ENCODE measurements at places on chromosomes 13 and 19. TPM values are rescaled to one million over a fixed set of nuclear protein-coding genes. Genes with fewer than 3 reads are reported as not detected.

Gene ZNF99
- 13.2 TPM for total RNA-seq

DNA sequence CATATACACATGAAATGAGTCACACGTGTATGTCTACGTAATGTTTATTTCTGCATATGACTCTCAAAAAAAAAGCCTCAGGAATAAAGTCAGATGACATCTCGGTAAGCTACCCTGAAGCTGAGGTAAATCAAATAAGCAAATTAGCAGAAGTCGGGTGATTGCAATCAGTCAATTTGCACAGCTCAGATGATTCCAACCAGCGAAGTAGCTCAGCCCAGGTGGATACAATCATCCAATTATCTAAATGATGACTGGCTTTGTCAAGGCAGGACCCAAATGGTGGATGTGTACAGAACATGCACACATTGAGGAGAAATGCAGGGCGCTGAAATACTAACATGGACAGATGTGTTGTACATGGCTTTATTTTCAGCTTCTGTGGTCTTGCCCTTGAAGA is 148.5 kb downstream of the ZNF486 start:
- DNase-seq = no peak

- DNase-seq = no peak
These were observed 367.6 kb upstream of the PRR20A start for GRCh38 chr13:56773148-56773547.

Gene CDK8
- 15.4 TPM for total RNA-seq

DNA sequence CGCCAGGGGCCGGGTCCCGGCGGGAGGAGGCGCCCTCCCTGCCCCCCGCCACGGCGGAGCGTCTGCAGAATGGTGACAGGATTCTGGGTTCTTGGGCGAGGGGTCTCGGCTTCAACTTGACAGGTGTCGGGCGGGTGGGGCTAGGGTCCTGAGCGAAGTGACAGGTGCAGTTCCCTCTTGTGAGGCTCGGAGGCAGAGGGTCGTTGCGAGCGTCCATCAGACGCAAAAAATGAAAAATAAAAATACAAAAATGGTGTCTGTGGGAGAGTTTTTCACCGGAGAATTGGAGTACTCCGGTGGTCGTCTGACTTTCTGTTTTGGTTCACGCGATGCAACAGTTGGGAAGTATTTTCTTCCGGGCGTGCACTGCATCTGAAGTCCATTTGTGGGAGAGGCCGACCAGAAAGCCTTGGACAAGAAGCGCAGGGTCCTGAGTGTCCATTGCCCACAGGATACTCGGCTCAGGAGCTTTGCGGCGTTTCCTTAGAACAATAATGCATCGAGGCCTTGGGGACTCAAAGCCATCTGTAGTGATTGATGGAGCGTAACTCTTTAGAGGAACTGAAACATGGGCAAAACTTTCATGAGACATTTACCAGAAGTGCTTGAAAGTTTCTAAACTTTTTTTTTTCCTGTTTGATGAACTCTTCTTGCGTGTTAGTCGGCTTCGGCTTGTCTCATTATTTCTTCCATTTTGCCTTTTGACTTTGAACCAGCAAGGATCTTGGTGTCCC is 759 bp downstream of the RB1 start:
- DNase-seq = peak; percentile 62

Gene LGALS4
- total RNA-seq = not detected

- no peak for DNase-seq
These were observed 4.6 kb upstream of the DNM2 start for GRCh38 chr19:10713317-10713716.

Gene SLC10A2
- 5.1 TPM for total RNA-seq

- peak; percentile 61 for DNase-seq
These were observed 76.9 kb downstream of the FOXO1 start for GRCh38 chr13:40589285-40590109.

DNA sequence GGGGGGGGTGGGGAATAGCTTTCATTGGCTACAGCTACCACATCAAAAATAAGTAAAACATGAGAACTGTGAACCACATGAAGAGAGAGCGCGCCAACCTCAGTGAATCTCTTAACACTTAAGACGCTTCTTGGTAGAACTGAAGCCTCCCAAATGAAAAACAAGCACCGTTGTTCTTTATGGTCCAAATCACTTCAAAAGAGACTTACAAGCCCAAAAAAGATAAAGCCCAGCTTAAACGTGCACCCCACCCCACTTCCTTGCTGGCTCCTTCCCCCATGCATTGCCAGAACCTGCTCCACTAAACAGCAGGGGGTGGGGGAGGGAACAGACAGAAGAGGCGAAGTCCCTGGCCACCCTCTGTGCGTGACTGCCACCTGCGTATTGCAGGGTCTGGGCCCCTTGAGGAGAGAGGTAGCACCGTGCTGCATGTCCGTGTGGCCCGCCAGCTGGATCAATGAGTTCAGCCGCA is 479.1 kb downstream of the FOXO1 start:
- DNase-seq = no peak

- DNase-seq = no peak
These were observed 795.9 kb upstream of the PCDH9 start for GRCh38 chr13:68026077-68026476.

DNA sequence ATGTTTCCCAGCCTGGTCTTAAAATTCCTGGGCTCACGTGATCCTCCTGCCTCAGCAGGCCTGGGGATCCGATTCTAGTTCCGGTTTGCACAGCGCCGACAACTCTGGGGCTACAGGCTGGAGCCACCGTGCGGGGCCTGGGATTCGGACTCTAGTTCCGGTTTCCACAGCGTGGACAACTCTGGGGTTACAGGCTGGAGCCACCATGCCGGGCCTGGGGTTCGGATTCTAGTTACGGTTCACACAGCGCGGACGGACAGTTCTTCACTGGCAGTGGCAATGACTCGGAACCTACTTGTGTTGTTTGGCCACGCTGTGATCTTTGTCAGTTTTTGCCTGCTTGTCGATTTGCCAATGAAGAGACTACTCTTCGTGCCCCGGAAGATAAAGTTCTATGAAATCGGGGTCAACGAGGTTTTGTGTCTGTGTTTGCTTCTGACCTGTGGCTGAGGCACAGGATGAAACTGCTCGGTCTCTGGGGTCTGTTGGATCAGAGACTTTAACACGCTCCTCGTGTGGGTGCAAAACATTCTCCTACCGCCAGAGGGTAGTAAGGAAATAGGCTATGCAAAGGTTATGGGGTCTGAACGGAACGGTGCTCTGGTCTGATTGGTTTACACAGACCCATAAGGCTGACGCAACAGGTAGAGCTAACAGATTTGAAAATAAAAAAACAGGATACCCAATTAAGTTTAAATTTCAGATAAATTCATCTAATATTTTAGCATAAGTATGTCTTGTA is 12.1 kb upstream of the ZSCAN1 start:
- peak; percentile 80 for DNase-seq

DNA sequence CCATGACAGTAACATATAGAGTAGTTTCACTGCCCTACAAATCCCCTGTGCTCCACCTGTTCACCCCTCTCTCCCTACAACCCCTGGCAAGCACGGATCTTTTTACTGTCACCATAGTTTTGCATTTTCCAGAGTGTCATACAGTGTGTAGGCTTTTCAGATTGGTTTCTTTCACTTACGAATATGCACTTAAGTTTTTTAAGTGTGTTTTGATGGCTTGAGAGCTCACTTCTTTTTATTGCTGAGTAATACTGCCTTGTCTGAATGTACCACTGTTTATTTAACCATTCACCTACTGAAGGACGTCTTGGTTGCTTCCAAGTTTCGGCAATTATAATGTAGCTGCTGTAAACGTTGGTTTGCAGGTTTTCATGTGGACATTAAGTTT is 175.1 kb downstream of the ITGBL1 start:
- no peak for DNase-seq

Gene RNF17
- not detected for total RNA-seq

Gene LILRB3
- total RNA-seq = 0.96 TPM

- no peak for DNase-seq
These were observed 34.1 kb downstream of the STK24 start for GRCh38 chr13:98542568-98543377.

DNA sequence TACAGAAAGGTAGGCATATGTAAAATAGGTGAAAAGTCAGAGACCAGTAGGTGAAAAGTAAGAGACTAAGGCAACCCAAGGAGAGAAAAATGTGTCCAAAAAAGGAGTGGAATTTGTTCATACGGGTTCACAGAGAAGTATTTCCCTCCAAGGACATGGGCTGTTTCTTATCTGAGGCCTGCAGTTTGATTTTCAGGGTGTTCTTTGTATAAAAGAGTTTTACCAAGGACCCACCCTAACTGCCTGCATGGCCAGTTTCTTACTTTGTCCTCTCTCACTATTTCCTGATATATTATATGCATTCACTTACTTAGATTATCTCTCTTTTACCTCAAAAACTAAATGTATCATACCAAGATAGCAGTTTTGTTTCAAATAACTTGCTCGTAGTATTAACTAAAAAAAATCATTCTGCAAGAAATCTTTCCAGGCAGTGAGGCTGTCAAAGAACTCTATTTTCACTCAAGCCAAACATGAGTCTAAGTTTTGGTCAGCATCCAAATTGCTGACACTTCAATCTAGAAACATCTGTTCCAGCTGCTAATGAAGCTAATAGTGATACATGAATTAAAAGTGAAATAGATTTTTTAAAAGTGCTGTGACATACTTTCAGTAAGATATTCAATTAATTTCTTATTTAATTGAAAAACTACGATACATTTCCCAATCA is 141.4 kb upstream of the SGCG start:
- peak; percentile 23 for DNase-seq

Gene OVOL3
- total RNA-seq = not detected

GRCh38 chr13:41394166-41394565 is 63.2 kb upstream of the RGCC start:
- no peak for DNase-seq

GRCh38 chr13:90321281-90321931 is 1026.1 kb upstream of the MIR17HG start:
- DNase-seq = no peak

DNA sequence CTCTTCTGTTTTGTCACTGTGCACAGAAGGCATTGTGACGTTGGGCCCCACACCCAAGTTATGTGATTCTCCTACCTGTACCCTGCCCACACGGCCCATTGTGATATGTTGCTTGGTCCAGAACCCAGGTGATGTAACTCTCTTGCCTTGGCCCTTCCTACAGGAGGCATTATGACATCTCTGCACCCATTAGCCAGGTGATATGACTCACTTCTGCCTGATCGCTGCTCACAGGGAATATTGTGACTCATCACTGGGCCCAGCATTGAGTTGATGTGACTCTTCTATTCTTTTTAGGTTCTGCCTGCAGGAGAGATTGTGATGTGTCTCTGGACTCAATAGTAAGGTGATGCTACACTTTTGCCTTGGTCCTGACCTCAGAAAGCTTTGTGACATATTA is 65.4 kb upstream of the ZNF91 start:
- no peak for DNase-seq

DNA sequence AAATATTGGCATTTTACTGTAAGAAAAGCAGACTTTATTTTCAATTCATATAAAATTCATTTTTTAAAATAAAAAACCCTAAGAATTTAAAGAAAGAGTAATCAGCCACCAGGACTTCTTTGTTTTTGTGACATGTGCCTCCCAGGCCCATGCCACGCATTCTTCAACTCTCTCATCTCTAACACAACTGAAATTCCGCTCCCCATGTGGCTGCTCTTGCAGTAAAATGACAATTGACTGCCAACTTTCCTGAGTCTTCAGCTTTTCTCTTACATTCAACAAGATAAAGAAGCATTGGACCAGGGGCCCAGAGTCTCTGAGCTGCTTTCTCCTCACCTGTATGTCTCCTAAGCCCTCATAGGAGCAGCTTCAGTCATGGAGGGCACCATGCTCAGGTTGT is 372.1 kb downstream of the UQCRFS1 start:
- no peak for DNase-seq

DNA sequence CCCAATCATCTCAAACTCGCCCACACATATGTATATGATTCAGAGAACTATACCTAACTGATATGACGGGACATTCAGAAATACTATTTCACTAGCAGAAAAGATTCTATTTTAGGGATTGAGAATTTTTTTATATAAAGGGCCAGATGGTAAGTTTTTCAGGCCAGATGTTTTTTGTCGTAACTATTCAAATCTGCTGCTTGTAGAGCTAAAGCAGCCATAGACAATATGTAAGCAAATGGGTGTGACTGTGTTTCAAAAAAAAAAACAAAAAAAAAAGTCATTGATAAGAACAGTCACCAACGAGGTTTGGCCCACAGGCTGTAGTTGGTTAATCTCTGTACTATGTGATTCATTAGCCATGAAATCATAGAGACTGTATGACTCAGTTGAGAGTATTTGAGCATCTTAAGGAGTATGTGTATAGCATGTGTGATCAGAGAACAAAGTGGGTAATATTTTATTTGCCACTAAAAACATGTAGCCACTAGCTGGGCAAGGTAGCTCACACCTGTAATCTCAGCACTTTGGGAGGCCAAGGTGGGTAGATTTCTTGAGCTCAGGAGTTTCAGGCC is 2724.7 kb downstream of the PCDH9 start:
- no peak for DNase-seq

DNA sequence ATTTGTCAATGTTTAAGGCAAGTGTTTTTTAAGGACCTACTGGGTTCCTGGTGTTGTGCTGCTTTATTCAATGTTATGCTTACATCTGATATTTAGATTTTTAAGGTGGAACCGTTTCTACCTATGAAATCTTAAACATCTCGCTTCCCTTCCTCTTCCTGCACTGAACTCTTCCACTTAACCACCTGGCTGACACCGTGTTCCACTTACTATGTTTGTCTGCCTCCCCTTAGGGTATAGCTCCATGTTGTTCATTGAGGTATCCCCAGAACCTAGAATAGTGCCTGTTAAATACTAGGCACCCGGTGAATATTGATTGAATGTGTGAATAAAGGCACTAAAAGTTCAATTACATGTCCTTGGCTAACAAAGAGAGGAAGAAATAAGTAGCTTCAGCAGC is 104.9 kb downstream of the RNF17 start:
- DNase-seq = no peak

- DNase-seq = no peak
These were observed 106.5 kb downstream of the TEX26 start for GRCh38 chr13:31038834-31039552.

DNA sequence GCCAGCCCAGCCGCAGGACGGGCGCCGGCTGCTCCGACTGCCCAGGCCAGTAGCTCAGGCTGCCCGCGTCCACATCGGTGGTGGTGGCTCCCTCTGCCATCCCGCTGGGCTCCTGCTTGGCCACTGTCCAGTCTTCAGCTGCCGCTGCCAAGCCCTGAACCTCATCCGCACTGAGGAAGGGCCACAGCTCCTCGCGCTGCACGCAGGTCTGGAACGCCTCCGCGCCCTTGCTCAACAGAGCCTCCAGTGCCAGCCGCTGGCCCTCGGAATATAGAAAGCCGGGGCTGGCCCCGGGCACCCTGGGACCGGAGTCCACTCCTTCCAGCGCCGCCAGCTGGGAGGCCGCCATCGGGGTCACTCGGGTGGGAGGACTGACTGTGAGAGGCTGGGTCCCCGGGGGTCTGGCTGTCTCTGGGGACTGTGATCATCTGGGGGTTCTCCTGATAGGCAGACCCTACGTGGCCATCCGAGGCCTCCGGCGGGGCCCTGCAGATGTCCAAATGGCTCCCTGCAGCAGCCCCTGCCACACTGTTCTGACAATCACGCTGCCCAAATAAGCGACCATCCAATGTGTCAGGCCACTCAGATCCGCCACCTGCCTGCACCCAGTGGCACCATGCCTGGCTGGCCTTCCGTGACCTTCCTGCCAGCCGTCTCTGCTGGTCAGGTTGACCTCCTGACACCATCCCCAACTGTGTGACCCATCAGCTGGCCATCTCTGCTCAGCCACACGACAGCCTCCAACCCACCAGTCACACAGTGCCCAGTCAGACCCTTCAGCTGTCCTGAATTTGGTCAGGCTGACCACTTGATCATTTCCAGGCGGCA is 1.6 kb downstream of the FAM83E start:
- no peak for DNase-seq

Measured in umbilical cord (tissue), 2 donors.